DMS79 (cell line): ENCODE measurements at places on chromosomes 7 and 10.

- no peak for DNase-seq
Measured at GRCh38 chr10:18822156-18822555, 162.9 kb downstream of the ARL5B start.

DNA sequence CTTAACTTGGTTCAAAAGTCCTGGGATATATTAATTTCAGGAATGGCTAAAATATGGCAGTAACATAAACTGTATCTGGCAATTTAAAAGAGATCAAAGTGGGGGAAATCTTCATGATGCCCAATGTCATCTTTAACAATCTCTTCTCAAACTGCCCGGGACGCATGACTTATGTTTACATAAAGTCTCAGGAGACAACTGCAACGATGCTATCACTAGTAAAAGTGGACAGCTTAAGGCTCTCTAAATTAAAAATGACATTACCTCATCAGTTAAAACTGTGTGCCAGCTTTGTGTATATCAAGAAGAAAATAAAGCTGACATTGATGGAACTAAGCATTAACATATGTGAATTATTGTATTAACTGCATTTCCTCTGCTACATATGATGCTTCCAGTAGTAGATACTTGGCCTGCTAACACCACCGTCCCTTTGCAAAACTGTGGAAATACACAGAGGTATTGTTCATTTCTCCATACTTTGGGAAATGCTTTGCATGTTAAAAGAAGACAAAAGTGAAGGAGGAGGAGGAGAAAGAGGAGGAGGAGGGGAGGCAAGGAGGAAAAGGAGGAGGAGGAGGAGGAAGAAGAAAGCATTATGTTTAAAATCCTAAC is 62.4 kb downstream of the NRP1 start:
- no peak for DNase-seq

DNA sequence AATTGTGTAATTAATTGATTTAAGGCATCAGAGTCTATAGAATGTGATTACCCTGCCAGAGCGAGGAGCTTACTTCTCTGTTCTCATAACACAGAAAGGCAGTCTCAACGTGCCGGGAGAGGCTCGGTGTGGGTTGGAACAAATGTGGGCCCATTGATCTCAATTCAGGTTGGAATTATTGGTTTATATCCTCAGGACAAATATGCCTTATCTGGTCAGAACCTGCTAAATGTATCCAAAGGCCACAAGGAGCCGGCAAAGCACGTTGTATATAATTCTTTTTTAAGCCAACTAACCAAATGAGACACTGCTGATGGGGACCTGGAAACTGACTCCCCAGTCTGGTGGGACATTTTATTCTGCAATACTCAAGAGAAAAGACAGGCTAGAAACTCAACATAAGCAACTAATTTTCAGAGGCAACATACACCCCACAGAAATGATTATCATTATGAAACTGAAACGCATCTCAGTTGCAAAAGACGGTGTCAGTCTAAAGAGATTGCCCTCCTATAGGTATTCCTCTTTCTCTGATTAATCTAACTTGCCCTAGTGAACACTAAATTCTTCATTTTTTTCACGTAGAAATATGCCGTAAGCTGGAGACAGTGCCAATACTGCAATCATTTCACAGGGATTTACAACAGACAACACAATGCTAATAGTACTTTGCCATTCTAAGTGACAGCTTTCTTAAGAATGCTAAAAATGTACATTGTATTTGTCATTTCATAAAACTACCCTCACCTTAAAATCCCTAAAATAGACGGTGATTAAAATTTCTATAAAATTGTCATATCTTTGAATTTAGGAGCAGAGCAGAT is 9.4 kb downstream of the EBF3 start:
- DNase-seq: no peak

- DNase-seq: no peak
Measured at GRCh38 chr10:45058580-45058979, 57.9 kb downstream of the ZNF22 start.

DNA sequence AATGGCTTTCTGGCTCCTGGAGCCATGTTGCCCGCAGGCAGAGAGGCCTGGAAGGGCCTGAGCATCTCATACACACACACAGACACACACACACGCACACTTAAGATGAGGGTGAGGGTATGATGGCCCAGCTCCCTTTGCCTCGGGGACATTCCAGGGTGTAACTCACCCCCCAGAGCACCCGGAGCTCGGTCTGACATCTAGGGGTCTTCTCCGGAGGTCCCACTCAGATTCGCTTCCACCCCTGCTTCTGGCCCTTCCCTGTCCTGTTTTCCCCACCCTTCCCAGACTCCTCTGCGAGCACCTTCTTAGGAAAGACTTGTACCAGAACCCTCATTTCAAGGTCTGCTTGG is 304.4 kb downstream of the GRID1 start:
- DNase-seq: no peak

DNA sequence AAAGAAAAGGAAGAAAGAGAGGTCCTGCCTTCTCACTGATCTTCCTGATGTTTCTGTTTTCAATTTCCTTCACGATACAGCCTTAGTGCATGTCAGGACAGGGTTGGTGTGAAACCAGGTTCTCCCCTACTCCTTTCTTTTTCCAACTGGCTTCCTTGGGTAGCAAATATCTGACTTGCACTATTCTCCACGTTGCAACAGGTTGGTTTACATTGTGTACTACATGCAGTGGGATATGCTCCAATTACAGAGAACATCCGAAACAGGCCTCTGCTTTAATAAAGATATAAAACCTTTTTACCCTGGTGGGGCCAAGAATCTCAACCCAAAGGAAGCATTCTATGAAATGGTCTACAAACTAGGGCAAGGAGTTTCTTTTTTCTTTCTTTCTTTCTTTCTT is 16.9 kb upstream of the CREB5 start:
- DNase-seq: no peak

DNA sequence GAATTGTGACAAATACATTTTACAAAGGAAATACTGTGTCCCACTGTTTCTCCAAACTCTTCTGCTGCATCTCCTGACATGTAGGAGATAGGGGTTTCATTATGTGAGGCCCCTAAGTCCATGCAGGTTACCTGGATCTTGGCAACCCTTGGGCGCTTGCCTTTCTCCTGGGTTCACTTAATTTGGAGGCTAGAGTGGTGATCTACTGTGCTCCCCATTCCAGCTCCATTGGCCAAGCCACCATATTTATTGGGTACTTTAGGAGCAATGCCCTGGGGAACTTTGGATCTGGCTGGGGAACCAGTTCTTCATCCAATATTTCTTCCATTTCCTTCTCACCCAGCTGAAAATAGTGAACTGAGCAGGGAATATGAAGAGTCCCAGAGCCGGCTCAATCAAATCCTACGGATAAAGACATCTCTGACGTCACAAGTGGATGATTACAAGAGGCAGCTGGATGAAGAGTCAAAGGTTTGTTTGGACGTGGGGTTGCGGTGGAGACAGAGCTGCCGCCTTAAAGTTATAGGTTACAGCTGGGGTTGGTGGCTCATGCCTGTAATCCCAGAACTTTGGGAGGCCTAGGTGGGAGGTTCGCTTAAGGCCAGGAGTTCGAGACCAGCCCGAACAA is 18.5 kb downstream of the MYH16 start:
- no peak for DNase-seq

GRCh38 chr10:33376476-33376875 is 42.0 kb upstream of the NRP1 start:
- no peak for DNase-seq

DNA sequence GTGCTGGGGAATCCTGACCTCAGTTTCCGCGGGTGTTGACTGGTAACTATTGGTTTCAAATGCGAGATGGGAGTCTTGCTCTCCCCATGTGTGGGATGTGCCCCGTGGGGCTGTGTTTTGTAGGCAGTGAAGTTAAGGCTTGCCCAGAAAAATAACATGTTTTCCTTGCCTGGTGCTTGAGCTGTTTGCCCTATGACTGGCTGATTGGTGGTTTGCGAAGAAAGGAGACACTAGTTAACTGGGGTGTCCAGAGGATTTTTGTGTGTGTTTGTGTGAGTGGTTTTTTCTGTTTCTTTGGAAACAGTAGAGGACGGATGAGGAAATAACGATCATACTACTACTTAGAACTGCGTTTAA is 61.9 kb downstream of the CREB5 start:
- DNase-seq: no peak

DNA sequence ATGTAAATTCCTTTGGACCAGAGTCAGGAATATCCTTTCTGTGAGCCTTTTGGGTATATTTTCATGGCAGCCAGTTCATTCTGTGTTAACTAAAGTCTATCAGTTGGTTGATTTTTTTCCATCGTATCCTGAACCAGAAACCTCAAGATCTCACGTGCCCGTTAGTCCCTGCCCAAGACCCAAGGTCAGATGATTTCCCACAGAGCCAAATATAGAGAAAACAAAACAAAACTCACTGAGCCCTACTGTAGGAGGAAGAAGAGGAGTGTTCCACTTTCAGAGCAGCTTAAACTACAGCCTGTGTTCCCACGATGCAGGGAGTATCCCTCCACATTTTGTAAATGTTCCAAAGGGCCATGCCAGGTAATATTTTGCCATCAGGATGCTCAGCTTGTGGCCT is 96.0 kb upstream of the ADO start:
- DNase-seq: no peak

DNA sequence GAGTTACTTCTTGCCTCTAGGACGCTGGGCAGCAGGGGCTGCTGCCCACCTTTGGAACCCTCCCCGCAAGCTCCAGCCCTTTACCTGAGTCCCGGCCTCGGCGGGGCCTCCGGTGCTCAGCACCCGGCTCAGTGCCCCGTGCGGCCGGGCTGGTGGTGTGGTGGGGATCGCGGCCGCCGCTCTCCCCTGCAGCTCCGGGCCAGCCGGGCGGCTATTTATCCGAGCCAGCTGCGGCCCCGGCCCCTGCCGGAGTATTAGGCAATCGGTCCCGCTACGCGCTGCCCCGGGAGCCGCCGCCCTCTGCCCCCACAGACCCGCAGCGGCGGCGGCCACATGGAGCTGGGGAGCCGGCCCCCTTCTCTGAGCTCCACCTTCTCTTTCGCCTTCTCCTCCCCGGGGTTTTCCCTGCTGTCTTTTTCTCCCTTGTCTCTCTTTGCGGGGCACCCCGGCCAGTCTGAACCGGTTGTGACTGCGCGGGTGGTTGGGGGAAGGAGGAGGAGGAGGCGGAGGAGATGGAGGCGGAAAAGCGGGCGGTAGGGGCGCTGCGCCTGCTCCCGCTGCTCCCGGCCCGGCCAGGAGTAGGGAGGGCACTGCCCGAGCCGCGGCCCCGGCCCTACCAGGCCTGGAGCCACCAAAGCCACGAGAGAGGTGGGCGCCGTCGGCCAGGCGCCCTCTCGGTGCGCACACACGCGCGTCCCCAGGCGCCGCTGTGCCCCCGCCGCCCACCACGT is at the start of gene SLC16A9:
TSS of gene SLC16A9 (minus strand) at position 456 of the 731 bp plus-strand sequence. CDS start 25,559 bp downstream, outside the sequence.
- no peak for DNase-seq

GRCh38 chr7:94289071-94289470 is 105.6 kb upstream of the COL1A2 start:
- peak; percentile 14 for DNase-seq

- DNase-seq: no peak
Measured at GRCh38 chr7:86947929-86948328, 111.5 kb downstream of the ELAPOR2 start.

DNA sequence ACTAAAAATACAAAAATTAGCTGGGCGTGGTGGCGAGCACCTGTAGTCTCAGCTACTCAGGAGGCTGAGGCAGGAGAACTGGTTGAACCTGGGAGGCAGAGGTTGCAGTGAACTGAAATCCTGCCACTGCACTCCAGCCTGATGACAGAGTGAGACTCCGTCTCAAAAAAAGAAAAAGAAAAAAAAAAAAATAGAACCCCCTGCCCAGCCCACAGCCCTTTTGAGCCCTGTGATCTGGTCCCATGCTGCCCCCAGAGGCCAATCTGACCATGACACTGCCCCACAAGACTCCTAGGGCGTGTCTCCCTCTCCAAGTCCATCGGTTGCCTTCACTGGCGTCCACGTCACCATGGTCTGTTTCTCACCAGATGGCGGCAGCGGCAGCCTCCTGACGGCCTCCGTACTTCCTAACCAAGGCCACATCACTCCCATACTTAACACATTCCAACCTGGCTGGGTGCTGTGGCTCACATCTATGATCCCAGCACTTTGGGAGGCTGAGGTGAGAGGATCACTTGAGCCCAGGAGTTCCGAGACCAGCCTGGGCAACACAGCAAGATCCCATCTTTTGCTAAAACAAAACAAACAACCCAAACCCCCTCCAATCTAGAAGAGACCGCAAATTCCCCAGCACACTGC is 18.0 kb downstream of the STX1A start:
- DNase-seq: no peak

DNA sequence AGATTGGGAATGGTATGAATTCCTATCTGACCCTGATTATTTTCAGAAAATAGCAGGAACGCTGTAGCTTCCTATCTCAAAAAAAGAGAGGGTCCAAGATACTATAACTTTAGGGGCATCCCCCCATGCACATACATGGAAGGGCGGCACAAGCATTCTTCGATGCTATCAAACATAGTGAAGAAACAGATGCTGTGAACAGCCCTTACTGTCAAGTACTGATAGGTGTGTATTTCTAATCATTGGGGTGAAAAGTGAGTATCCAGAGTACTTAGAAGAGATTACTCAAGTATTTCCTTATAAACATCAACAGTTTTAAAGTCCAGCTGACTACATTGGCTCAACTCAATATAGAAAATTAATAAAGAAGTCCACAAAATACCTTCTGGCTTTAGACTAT is 17.0 kb upstream of the NUP42 start:
- DNase-seq: no peak

DNA sequence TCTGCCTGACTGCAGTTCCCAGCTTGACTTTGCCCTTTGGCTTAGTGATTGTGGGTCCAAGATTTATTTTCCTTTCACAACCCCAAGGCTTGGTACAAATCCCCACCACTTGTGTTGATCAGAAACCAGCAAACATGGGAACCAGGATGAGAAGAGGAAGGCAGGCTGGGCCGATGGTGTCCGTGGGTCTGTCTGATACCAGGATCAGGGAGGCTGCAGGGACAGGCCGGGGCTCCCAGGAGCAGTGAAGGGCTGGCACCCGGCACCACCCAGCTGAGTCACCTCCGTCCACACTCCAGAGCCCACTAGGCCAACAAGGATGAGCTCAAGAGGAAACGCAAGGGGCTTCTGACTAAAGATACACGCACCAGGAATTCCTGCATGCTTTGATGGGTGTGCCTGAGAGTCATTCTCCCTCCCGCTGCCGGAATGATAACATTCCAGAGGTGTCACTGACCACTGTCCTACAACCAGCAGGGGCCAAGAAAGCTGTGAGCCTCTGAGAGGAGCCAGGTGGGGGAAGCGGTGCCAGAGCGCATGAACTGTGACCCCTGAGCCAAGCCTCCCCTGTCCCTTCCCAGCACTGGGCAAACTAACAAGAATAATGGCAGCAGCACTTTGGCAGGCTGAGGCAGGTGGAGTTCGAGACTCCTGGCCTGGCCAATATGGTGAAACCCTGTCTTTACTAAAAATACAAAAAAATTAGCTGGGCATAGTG is 29.2 kb upstream of the PROSER2 start:
- no peak for DNase-seq

DNA sequence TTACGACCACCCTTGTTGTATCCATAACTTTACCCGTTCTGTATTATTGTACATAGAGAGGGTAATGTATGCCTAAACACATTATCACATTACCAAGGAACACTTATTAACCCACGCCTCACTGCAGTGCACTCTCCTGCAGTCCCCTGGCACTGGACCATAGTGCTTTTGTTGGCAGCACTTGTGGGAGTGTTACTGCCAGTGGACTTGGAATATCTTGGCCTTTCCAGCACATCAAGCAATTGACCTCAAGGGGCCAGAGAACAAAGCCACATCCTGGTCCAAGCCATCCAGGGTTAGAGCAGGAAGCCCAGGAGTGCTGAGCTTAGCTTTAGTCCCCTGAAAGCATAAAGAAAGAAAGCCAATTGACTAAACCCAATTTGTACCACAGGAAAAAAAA is 304.2 kb downstream of the PCDH15 start:
- no peak for DNase-seq

- no peak for DNase-seq
Measured at GRCh38 chr10:12656518-12657142, 307.3 kb downstream of the CAMK1D start.
